ENCODE measurements at places on chromosomes 16 and 17.

DNA sequence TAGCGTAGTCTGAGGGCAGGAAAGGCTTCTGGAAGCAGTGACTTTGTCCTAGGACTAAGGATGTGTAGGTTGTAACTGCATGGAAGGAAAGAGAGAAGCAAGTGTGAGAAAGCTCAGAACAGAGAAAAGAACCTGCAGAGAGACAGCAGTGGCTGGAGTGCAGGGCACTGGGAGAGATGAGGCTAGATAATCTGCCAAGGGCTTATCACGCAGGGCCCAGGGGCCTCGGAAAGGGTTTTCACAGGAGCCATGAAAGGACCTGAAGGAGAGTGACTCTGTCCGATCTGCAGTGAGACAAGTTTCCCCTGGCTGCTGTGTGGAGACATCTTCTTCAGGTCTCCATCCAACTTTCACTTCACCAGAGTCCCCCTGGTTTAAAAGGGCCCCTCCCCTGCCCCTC is 7.1 kb upstream of the SRCAP start:
- DNase-seq, result no peak

GRCh38 chr17:28041844-28042656 is 427 bp upstream of the NLK start:
- no peak for DNase-seq

DNA sequence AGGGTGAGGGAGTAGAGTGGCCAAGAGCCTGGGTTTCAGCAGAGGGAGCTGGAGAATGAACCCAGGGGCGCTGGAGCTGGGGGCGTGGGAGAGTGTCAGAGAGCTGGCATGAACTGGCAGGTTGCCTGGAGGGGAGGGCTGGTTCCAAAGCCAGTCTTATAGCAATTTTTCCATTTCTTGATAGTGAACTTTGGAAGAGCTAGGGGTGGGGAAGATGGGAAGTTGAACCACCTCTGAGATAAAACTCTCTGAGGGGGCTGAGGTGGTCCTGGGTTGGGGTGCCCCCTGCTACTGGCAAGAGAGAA is 36.9 kb downstream of the ADGRG5 start:
- DNase-seq, result no peak

DNA sequence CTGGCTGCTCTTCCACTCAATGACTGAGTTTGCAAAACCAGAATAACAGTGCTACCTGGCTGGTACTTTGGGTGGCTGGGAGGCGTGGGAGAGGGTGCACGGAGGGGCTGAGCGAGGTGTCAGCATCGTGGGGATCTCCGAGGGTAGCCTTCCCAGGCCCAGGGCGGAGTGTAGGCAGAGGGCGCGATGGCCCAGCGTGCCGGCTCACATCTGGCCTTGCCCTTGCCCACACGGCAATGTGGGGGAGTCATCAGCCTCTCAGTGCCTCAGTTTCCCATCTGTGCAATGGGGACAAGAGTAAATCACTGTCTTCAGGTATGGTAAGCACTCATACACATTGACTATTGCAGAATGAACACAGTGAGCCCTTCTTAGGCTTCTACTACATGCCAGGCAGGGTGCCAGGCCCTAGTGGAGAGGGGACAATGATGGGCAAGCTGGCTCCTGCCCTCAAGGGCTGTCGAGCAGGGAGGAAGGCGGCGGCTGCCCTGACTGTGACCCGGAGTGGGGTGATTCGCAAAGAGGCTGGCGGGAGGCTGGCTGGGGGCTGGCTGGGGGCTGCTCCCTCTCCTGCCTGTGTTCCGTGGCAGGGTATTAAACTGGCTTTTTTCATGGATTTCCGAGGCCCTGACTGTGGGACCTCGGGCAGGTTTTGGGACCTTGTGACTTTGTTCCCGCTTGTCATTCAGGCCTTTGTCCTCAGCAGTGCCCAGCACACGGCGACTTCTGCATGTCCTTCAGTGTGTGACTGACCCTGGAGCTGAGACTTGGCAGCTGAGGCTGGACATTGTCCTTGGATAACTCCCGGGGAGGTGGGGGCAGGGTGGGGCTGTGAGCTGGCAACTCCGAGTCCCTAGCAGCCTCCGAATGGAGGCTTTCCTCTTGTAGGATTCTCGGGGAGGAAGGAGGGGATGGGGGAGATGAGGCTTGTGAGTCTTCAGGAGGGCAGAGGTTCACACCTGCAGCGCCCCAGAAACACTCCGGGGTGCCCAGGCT is 243.1 kb downstream of the SEC14L1 start:
- no peak for DNase-seq

GRCh38 chr16:10981697-10982216 is 37.4 kb downstream of the CLEC16A start:
- peak; percentile 60 for DNase-seq

- peak; percentile 80 for DNase-seq
These were observed 1.3 kb downstream of the GJD3 start for GRCh38 chr17:40363111-40363827.

DNA sequence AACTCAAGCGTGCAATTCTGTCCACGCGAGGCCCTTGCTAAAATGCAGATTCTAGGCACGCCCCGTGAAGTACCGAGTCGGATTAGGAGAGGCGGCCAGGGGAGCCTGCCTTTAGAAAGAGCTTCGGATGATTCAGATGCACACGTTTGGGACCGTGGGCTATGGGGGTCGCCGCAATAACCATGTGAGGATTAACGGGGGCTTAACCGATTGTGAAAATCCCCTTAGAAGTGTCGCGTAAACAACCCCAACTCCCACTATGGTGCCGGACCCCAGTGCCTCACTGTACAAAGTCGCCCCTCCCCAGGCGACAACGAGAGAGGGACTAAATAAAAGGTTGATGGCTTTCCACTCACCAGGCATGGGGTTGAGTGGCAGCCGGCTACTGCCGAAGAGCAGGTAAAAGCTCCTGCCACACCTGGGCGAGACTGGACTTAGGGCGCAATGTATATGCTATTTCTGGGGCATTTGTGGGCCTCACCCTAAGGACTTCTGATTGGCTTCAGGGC is 635 bp upstream of the SP2 start:
- DNase-seq, result peak; percentile 49

- DNase-seq, result no peak
These were observed 34.8 kb downstream of the PITPNM3 start for GRCh38 chr17:6521586-6521985.

DNA sequence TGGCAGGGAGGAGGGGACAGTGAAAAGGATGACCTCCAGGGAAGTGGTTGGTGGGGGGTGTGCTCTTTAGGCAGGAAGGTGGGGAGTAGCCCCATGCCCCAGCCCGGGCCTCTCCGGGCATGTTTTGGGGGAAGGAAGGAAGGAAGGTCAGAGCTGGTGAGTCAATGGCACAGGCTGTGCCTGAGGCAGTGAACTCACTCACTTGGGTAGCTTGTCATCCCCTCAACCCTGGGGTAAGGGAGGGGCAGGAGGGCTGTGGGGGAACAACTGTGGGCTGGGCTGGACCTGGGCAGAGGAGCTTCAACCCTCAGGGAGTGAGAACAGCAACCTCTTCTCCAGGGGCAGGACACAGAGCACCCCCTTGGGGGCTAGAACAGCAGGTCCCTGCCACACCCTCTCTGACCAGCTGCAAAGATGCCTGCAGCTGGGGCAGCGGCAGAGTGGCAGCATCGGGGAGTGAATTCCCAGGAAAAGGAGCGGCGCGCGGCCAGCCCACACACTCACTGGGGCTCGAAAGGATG is 6.3 kb downstream of the CSF3 start:
- DNase-seq, result no peak

DNA sequence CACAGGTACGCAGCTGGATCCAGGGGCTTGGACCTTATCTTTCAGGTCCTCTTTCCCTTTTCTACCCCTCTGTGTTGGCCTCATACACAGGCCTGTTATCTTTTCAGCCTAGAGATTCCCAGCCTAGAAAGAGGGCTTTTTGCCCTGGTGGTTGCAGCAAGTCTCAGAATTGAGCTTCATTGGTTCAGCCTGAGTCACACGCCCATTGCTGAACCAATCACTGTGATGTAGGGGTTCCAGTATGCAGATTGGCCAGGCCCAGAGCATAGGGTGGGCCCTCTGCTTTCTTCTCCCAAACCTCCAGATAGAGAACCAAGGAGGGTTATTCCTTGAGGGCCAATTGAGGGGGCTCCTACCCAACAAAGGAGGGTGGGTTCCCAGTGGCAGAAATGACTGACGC is 32.8 kb downstream of the GPT2 start:
- DNase-seq, result no peak

DNA sequence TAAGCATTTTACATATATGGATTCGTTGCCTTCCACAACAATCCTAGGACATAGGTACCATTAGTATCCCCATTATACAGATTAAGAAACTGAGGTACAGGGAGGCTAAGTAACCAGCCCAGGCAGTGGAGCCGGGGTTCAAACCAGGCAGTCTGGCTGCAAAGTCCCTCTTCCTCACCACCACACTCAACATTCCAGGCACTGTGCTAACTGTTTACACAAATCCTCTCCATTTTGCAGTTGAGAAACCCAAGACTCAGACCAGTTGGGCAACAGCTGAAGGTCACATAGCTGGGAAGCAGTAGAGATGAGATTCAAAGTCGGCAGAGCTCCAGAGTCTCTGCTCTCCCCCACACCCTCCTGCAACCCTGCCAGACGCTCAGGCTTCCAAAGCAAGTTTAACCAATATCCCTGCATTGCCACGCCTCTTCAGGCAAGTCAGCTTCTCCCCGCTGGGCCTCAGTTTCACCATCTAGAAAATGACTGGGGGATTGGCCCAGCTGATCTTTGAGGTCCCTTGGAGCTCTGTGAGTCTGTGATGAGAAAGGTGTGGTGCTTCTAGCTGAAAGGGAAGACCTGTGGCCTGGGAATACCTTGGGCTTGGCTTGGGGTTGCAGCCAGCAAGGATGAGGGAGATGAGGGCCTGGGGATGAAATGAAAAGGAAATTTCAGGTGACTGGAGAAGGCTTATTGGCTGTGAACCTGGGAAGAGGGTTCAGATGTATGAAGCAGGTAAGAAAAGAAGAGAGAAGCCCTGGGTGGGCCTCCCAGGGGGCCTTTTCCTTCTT is 14.0 kb downstream of the CCR7 start:
- peak; percentile 44 for DNase-seq

GRCh38 chr16:68416057-68417046 is 32.0 kb downstream of the SMPD3 start:
- peak; percentile 61 for DNase-seq

GRCh38 chr17:74089869-74090464 is 113.5 kb upstream of the RPL38 start:
- DNase-seq, result peak; percentile 28

- DNase-seq, result peak; percentile 15
These were observed 217.7 kb upstream of the CDH8 start for GRCh38 chr16:62253966-62254365.

- DNase-seq, result no peak
These were observed 725 bp downstream of the NT5C3B start for GRCh38 chr17:41835214-41835799.

- DNase-seq, result no peak
These were observed 19.5 kb downstream of the SALL1 start for GRCh38 chr16:51131619-51132018.

- peak; percentile 80 for DNase-seq
These were observed 8.2 kb downstream of the PLCD3 start for GRCh38 chr17:45123930-45124796.

DNA sequence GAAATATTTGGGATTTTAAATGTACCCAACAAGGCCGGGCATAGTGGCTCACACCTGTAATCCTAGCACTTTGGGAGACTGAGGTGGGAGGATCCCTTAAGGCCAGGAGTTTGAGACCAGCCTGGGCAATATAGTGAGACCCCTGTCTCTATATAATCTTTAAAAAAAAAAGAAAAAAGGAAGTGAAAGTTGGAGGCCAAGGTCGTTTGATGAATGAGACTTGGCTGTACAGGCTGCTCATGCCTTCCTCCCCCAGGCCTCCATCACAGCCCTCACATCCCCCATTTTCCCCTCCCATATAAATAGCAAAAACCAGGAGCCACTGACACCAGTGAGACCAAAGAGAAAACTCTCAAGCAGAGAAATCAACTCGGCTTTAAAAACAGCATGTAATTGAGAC is 3.3 kb upstream of the CA7 start:
- DNase-seq, result no peak

DNA sequence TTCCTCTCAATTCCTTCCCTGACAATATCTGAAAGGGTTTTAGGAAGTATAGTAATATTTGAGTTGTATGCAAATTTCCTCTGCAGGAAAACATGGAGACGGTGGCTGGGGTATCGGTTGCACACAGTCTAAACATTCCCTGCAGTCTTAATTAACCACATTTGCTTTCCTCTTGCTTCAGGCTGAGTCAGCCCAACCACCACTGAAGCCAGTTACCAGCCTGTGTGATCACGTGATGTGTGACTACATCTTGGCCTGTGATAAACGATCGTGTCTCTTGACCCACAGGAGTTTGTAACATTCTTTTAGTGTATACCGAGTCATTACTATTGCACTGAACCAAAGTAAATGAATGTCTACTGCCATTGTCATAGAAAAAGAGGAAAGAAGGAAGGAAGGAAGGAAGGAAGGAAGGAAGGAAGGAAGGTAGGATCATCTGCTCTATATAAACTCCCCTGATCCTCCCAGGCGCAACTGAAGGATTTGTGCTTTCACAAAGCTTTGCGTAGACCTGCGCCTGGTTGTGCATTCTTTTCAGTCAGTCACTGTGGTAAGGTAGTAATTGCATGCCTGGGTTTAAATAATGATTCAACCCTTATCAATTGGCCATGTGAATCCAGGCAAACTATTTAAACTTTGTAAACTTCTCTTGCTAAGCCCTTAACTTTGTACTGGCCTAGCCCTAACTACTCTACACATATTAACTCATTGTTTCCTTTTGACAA is 280.6 kb upstream of the SALL1 start:
- DNase-seq, result no peak

- no peak for DNase-seq
These were observed 46.5 kb downstream of the HNF1B start for GRCh38 chr17:37698132-37698910.

DNA sequence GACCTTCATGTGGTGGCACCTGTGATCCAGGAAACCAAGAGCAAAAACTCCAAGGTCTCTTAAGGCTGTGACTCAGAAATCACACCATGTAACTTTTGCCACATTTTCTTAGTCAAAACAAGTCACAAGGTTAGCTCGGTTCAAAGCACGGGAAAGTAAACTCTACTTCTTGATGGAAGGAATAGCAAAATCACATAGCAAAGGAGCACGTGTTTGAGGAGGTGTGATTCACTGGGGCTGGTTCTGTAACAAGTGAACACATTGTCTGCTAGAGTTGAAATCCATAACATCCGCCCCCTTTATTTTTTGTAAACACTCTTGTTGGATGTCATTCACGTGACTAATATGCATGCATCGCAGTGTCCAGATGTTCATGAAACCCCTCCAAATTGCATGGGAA is 415.0 kb upstream of the MAF start:
- DNase-seq, result no peak

GRCh38 chr17:48522031-48522653 is 8.7 kb downstream of the HOXB1 start:
- DNase-seq, result peak; percentile 96

DNA sequence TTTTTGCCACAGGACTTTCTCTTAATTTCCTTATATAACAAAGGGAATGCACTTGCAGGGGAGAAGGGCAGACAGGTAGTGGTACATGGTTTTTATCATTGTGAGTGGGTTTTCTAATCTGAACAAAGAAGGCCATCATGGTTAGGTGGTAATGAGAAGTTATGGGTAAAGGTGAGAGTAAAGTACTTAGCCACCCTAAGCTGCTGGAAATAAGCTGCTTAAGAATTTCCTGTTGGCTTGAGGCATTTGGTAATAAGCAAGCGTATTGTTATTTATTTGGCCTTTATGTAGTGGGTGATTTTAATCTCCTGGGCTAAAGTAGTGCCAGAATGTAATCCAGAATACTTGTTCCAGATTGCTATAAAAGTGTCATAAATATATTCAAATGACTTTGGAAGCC is 27.1 kb downstream of the TAC4 start:
- no peak for DNase-seq

- peak; percentile 55 for DNase-seq
These were observed 13.9 kb downstream of the RECQL5 start for GRCh38 chr17:75652934-75653549.

GRCh38 chr16:7211781-7212180 is 120.9 kb upstream of the RBFOX1 start:
- no peak for DNase-seq
